ENCODE measurements at places on chromosomes 4 and X.

DNA sequence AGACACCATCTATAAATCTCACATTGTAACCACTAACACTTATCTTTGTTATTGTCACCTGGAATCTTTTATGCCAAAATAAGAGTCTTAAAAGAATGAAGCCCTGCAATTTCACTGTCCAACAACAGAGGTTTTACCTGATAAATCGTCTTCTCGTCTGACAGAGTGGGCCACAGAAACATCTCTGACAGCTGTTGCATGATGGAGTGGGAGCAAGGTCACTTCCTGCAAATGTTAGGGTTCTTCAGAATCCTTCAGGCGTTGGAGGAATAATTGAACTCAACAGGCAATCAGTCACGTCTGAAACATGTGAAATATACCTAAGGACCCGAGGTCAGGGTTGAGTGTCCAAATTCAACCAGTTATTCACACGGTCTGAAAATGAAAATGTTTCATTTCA, 353.6 kb downstream of the TRIML1 start:
- DNase-seq = no peak

DNA sequence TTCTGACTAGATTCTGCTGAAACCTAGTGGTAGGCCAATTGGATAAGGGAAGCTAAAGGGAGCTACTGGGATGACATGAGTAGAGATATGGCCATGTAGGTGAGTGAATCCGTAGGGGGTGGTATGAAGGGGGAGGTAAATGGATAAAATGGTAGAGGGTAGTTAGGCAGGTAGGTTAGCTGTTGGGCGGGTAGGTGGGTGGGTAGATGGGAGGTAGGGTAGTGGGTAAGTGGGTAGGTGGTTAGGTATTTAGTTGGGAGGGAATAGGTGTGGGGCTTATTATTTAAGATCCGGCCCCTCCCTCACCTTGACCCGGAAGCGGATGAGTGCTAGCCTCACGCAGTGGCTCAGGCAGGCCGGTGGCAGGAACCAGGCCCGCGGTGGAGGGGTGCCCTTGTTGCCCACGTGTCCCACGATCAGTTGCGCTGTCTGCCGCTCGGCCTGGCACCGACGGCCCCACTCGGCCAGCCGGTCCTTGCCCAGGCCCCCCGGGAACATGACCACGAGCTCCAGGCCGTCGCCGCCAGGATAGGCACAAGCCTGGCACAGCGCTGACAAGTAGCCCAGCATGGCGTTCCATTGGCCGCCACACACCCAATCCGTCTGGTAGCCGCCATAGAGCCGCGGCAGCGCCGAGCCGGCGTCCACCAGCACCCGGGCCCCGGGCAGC, 725 bp downstream of the FAM120C start:
- DNase-seq = no peak

GRCh38 chrX:65926095-65927019, 113.5 kb downstream of the VSIG4 start:
- DNase-seq = no peak

DNA sequence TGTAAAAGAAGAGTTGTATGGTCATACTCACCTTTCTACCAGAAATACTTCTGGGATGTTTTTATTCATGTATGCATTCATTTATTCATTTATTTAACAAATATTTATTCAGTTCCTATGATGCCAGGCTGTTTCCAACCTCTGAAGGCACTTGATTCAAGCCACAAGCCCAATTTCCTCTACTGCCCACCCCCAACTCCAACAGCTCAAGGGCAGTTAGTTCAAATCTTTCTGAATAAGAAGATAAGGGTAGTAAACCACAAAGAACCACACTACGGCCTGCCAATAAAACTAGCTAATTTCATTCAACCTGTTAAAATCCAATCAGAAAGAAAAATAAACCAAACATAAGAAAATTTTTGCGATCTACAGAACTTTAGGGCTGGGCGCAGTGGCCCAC, 31.2 kb downstream of the LRBA start:
- DNase-seq = no peak

- DNase-seq = no peak
Measured at GRCh38 chrX:155535866-155536265, 76.9 kb downstream of the TMLHE start.

DNA sequence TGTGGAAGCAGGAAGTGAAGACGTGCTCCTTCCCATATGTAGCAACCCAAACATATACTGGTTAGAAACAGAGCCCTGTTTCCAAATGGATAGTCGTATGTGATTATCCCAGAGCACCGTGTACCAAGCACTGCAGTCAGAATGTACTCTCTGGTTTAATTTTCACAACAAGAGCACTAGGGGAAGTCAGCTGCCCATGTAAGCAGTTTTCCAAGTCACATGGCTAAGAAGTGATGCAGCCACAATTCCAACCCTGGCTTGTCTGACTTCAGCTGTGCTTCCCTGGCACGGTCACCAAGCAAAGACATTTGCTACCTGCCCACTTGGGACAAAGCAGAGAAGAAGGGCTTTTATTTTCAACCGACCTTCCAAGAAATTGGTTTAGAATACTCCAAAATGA, 28.2 kb upstream of the CEP135 start:
- no peak for DNase-seq

DNA sequence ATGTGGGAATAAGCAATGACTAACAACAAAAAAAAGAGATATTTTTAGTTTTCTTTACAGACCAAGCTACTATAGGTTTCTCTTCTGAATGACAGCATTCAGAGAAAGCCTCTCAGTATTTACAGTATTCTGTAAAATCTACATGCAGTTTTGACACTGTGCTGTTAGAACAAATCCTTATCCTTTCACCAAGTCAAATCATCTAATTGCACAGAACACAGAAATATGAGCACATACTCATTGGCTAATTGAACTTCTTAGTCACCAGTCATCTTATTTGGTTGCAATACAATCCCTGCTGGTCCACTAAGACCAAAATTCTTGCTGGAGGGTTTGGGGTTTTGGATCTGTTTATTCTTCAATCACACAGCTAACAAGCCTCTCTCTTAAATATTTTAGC, 5.7 kb downstream of the ACOT9 start:
- no peak for DNase-seq

GRCh38 chrX:10598540-10598939, 21.8 kb downstream of the MID1 start:
- DNase-seq = no peak
